ENCODE measurements at places on chromosomes 16 and 17. TPM values are rescaled to one million over a fixed set of nuclear protein-coding genes. Genes with fewer than 3 reads are reported as not detected.

Gene C16orf86
- 1.5 TPM for total RNA-seq

Gene CD79B
- total RNA-seq: 29.3 TPM

Gene AANAT
- total RNA-seq: not detected

- H3K4me1 ChIP-seq: no peaks in the 10 kb centered on the region
- no peak overlapping the region for H3K27ac ChIP-seq
- no peaks in the 10 kb centered on the region for H3K36me3 ChIP-seq
- no peaks in the 10 kb centered on the region for H3K27me3 ChIP-seq
- no peak overlapping the region for H3K4me3 ChIP-seq
Measured at GRCh38 chr16:88878967-88879787, 12.7 kb upstream of the PABPN1L start.

DNA sequence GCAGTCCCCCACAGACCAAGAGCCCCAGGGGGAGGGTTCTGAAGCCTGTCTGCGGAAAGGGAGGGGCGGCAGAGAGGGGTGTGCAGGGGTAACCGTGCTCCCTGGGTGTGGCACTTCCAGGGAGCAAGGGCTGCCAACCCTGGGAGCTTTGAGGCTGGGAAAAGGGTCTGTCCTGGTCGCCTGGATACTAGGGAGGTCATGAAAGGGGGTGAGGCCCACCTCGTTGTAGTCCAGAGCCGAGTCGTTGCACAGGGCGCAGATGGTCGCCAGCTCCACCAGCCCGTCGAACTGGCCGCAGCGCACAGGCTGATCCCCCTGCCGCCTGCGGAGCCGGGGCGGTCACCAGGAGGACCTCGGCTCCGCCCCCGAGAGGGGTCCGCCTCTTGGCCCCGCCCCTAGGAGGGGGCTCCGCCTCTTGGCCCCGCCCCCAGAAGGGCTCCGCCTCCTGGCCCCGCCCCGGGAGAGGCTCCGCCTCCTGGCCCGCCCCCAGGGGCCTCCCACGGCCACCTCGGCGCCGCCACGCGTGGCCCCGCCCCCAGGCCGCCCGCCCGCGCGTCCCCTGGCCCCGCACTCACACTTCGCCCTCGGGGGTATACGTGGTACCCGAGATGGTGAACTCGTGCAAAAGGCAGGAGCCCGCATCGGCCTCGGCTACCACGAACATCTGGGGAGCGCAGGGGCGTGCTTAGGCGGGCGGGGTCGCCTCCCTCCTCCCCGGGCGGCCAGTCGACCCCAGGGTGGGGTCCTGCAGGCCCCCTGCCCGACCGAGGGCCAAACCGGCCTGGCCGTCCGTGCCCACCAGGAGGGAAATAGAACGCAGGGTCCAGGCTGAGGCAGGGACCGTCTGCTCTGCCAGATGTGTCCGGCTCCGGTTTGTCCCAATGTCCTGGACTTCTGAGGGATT, 19.5 kb downstream of the ATP2A3 start:
- ATAC-seq: peak; percentile 78
- peak overlapping the region; percentile 79 for H3K27ac ChIP-seq
- no peaks in the 10 kb centered on the region for H3K27me3 ChIP-seq
- H3K4me3 ChIP-seq: no peak overlapping the region
- no peaks in the 10 kb centered on the region for H3K4me1 ChIP-seq

DNA sequence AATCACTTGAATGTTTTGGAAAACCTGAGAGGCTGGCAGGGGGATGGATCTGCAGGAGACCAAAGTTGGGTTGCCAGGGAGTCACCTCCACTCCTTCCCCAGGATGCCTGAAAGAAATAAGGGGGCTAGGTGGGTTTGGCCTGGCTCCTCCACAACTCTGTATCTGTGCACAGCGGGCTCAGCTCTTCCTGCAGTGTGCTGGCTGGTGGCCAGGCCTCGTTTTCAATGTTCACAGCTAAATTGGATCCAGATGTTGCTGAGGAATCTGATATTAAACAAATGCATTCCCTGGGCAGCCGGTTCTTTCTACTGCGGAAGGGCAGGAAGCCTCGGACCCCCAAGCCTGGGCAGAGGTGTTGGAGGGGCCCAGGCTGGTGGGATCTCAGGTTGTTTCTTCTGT, 106.2 kb downstream of the N4BP1 start:
- H3K4me3 ChIP-seq: no peak overlapping the region
- no peaks in the 10 kb centered on the region for H3K36me3 ChIP-seq

Data from activated T-helper 17 cell treated with anti-CD3 and anti-CD28 coated beads, Interleukin-2, amount 50 U/mL, for 72 hours (primary cell).